ENCODE measurements at places on chromosomes 1 and 21.

- DNase-seq = no peak
These were observed 4.1 kb downstream of the TAGLN2 start for GRCh38 chr1:159921251-159921650.

- no peak for DNase-seq
These were observed 4.8 kb upstream of the LRRC8B start for GRCh38 chr1:89519779-89520358.

GRCh38 chr1:175520186-175520585 is 223.2 kb downstream of the TNR start:
- no peak for DNase-seq

DNA sequence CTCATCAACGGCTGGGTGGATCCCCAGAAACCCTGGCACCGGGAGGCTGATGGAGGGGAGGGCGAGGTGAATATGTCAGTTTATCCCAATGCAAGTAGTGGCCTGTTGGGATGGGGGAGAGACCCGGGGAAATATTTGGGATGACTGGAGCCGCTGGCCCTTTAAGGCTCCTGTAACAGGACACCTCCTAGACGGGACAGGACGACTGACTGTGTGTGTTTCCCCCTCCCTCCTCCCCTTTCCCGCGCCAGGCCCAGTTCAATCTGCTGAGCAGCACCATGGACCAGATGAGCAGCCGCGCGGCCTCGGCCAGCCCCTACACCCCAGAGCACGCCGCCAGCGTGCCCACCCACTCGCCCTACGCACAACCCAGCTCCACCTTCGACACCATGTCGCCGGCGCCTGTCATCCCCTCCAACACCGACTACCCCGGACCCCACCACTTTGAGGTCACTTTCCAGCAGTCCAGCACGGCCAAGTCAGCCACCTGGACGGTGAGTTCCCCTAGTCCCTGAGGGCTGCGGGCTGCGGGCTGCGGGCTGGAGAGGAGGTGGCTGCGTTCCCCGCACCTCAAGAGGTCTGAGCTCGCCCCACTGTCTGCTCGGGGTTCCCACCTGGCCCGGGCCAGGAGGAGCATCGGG is 44.8 kb upstream of the CCDC27 start:
- no peak for DNase-seq

DNA sequence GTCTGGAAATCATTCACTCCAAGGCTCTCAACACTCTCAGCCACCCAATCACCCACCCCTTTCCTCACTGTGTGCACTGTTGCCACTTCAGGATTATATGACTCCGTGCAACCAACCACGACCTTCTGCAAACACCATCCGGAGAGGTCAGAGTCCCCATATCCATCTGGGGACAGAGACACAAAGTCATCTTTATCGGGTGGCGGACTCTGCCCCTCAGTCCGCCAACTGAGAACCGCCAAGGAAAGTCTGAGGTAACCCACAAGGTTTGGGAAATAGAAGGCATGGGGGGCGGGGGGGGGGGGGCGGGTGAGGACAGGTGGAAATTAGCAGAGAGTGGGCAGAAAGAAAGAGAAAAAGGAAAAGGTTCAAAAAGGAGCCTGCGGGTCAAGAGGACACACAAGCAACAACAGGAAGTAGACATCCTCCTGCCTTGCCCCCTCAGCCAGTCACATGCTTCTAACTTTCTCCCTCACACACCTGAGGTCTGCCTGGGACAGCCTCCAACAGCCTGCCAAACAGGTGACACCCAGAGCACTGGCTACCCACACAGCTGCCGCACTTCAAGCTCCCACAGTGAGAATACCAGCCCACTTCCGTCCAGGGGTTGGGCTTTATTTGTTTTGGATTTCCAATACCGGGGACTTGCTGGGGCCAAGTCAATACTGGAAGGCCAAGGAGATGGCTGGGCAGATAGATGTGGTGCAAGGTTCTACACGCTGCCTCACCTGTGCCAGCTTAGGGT is 58.1 kb downstream of the SSBP3 start:
- DNase-seq = no peak

- DNase-seq = no peak
These were observed 280.1 kb upstream of the C1orf174 start for GRCh38 chr1:4179914-4180735.

- DNase-seq = no peak
These were observed 75.5 kb downstream of the KCNN3 start for GRCh38 chr1:154794608-154795007.

- DNase-seq = no peak
These were observed 4.6 kb upstream of the FAM167B start for GRCh38 chr1:32242341-32242851.

GRCh38 chr1:77308889-77309621 is 27.2 kb downstream of the AK5 start:
- no peak for DNase-seq

GRCh38 chr1:51856745-51857144 is 21.8 kb downstream of the NRDC start:
- no peak for DNase-seq

DNA sequence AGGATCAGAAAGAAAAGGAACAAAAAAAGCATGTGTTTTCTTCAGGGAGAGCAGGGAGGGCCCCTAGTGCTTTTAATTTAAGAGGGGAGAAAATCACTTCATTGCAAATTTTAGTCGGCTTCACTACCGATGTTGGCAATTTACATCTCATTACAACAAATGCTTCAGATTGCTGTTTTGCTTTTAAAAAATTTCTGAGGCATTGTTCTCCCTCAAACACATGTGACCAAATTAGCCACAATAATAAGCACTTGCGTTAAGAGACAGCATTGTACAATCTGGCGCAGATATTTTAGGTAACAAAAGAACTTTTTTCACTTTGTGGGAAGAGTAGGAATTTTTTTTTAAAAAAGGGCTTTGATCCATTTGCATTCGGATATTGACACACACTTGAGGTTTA is 29.8 kb downstream of the BEND5 start:
- DNase-seq = no peak

DNA sequence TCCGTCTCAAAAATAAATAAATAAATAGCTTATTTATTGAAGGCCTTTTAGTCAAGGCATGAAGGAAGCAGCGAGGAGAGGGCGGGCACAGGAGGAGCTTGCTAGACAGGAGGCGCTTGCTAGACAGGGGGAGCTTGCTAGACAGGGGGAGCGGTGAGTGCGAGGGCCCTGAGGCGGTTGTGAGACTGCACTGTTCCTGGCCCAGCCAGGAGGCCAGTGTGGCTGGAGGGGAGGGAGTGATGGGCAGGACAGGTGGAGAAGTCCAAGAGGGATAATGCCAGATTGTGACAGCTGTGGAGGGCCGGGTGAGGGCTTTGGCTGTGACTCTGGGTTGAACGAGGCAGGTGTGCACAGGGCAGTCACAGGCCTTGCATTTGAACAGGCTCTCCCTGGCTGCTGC is 18.2 kb downstream of the KIF17 start:
- DNase-seq = no peak

GRCh38 chr1:29342351-29342750 is 106.0 kb downstream of the PTPRU start:
- no peak for DNase-seq

DNA sequence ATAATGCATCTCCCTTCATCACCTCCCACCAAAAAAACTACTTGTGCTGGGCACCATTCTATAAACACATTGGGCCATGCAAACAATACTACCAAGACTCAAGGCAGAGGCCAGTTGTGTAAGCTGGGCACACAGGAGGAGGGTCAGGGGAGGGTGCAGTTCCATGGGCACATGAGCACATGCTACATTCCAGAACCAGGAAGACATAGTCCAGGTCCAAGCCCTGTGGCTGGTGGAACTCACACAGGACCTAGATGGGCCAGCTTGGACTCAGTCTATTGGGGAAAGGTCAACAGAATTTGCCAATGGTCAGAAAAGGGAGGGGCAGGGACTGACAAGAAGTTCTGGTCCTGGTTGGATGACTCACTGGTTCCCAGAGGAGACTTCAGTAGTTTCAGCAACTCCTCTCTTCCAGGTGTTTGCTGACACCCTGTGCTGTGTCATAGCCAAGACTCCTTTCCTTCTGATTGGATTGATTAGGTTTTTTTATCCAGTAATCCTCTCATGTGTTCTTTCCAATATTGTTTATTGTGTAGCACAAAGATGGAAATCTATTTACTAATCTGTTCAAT is 249.7 kb downstream of the C1orf94 start:
- DNase-seq = no peak

DNA sequence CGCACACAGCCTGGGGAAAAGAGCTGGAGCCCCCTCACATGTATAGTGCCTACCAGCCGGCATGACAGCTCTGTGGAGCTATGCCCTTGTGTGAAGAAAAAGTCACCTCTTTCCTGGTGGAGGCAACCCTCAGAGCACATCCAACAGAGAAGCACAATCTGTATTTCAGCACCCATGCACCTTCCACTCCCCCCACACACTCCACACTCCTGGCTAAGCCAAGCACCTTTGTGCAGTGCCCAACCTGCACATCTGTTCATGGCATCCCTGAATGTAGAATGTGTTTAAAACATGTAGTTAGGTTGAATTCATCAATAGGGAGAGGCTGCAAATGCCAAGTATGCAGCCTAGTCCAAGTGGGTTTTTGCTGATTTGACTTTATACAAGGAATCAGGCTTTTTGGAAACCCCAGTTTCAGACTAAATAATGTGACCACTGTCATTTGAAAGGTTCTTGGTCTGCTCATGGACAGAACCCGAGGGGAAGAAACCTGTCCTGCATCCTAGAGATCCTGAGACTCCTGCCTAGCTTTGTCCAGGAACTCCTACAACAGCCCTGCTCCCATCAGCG is 197.1 kb downstream of the TOMM20 start:
- no peak for DNase-seq

DNA sequence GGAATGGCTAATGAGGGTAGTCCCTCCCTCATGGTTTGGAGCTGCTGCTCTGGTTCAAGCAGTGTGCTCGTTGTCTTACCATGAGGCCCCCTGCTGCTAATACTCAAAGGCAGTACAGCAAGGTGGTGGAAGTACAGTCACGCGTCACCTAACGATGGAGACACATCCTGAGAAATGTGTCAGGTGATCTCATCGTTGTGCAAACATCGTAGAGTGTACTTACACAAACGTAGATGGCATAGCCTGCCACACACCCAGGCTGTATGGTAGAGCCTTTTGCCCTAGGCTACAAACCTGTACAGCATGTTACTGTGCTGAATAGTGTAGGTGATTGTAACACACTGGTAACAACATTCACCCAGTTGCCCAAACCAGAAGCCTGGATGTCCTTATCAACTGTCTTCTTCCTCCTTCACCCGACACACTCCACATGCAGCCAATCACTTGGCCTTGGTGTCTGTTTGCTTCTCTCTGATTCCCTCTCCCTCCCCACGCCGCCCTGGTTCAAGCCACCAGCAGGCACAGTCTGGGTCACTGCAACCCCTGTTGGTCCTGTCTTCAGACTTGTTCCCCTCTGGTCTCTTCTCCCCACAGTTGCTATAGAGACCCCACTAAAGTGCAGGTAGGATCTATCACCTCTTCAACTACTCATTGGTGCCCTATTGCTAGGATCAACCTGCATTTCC is 6.0 kb upstream of the KCNA2 start:
- no peak for DNase-seq

GRCh38 chr1:172971241-172971640 is 79.5 kb downstream of the TNFSF18 start:
- DNase-seq = no peak
